A549 treated with AZD2906 at 1 μM for 4 hours (cell line): ENCODE measurements at places on chromosomes 13 and 19. TPM values are rescaled to one million over a fixed set of nuclear protein-coding genes. Genes with fewer than 3 reads are reported as not detected.

Gene POMP
- 105 to 113 TPM (median 108 TPM) in 5 replicates for total RNA-seq

Gene IPO5
- total RNA-seq, result 66.8 to 97.0 TPM (median 76.4 TPM) in 5 replicates

Gene SYNGR4
- 2.0 to 3.8 TPM (median 3.0 TPM) in 5 replicates for total RNA-seq

Gene SCGB2B2
- 0.02 to 0.13 TPM (median 0.10 TPM) in 4 of 5 replicates, not detected in the other for total RNA-seq

Gene KLK12
- not detected in 5 replicates for total RNA-seq

Gene CBY2
- total RNA-seq, result not detected in 5 replicates

Gene ZNF420
- total RNA-seq, result 3.9 to 5.5 TPM (median 4.5 TPM) in 5 replicates

Gene KLK14
- 0.17 to 0.61 TPM (median 0.33 TPM) in 5 replicates for total RNA-seq

Gene ZNF415
- not detected in 5 replicates for total RNA-seq

Gene TMEM59L
- total RNA-seq, result 4.3 to 7.0 TPM (median 6.3 TPM) in 5 replicates

Gene DNAAF3
- 4.6 to 5.9 TPM (median 5.4 TPM) in 5 replicates for total RNA-seq

Gene CD209
- total RNA-seq, result not detected in 5 replicates
